ENCODE measurements at places on chromosomes 1 and 21.

DNA sequence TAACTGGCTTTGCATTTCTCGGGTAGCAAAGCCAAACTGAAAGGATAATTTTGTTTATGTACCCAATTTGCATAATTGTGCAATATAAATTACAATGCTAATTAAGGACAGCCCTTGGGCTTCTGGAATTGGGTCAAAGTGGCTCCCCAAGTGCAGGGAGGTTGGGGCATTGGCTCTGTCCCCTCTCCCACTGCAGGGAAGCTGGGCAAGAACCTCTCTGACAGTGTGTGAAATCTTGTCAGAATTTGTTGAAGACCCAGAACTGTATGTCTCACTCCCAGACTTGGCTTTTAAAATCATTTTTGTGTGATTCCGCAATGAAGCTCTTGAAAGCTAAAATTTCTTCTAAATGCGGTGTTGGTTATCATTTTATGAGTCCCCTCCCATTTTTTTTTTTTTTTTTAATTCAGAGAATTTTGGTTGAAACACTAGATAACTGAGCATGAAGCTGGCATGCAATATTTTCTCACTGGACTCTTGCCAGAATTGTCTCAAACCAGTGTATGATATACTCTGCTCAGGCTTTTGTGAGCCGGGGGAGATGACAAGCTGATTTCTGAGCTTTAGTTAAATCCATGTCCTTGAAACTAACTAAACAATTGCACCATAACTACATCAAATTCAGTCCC, 878.9 kb upstream of the CXADR start:
- no peak for DNase-seq

DNA sequence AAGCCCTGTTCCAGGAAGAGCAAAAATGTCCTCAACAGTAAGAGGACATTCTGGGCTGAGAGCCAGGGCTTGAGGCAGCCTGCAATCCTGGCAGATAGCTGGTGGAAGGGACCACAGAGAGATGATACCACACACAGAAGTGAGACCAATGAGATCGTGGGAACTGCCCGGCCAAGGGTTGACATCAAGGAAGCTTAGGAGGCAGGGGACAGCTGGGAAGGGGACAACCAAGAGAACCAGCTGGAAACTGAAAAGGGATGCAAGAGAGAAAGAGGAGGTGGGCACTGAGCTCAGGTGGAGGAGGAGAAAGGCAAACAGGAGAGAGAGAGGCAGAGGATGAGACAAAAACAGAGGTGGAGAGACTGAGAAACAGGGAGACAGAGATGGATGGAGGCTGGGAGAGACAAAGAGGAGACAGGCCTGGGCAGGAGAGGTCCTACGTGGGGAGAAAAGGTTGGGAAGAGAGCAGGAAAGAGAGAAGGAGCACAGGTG, 9.2 kb downstream of the PDZK1IP1 start:
- DNase-seq, result no peak

DNA sequence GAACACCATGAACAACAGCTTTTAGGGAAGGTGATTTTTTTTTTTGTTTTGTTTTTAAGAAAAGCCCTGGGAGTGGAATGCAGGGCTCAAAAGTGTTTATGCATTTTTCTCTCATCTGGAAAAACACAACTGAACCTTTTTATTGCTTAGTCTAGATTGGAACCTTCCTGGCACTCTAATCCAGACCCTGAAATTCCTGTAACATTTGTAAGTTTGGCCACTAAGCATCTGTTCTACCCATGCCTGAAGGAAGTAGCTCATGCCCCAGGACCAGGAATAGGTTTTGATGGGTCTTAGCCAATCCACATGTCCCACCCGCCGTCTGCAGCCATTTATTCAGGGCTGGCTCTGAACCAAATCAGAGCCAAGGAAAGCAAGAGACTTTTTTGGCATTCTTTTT, 39.7 kb upstream of the SLC2A1 start:
- no peak for DNase-seq

DNA sequence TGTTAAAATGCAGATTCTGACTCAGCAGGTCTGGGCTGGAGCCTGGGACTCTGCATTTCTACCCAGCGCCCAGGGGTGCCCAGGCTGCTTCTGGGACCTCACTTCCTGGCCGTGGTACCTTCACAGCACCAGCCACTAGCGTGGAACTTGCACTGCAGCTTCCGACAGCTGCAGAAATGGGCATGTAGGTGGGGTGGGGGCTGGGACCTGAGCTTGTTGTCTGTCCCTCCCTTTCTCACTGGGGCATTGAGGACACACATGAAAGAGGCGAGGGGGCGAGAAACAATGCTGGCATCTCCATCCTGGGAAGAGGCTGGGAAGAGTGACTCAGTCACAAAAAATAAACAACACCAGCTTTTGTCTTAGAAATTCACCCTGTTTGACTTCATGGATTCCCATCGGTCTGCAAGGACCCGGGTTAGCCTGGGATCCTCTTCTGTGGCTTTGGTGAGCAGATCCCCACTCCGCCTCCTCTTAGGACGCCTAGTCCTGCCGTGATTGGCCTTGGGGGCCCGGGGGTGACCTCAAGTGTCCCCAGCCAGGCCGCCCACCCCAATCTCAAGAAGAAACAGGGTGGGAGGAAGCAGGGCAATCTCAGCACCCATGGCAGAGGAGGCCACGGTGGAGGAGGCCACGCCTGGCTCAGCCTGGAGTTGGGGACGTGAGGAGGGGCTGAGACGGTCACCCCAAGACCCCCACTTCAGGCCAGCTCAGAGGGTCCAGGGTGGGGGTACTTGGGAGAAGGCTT, 29.9 kb upstream of the POFUT2 start:
- DNase-seq, result no peak

GRCh38 chr1:99727575-99728185, 38.8 kb downstream of the FRRS1 start:
- DNase-seq, result no peak

DNA sequence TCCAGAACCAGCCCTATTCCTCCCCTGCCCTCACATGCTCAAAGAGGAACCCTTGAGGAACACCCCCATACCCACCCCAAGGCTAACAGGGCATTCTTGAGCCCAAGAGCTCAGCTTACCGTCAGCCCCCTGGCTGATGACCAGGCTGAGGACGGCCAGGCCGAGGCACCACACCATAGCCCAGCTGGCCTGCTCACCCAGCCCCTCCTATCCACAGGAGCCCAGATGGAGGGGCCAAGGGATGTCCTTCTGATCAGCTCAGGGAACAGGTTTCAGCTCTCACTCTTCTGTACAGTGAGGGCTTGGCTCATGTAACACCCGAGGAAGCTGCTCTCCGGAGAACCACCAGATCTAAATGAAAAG, 2.2 kb downstream of the IGSF9 start:
- DNase-seq, result no peak

DNA sequence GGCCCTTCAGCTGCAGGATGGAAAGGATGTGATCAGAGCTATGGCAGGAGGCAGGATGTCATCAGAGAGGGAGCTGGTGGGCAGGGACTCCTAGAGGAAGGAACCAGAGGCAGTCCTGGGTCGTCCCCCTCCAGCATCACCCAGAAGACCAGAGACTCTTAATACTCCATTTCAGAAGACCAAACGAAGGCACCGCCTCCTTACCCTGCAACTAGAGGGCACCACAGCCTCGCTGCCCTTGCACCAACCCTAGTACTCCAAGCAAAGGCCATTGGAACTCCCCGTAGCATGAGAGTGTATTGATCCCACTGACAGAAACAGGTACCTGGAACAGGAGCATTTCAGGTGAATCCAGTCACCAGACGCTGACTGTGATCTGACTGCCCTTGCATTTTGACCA, 598.1 kb downstream of the NPHP4 start:
- no peak for DNase-seq

DNA sequence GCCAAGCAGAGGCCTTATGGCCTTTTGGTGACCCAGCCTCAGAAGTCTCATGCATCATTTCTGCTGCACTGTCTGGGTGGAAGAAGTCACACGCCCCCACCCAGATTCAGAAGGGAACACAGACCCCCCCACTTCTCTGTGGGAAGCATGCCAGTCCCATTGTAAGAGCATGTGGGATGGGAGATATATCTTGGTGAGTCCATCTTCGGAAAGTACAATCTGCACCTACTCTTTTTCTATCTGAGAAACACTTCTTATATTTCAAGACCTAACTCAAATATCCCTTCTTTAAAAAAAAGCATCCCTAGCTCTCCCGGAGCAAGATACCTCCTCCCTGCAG, 159.6 kb upstream of the FGGY start:
- no peak for DNase-seq

GRCh38 chr21:18253221-18253620, 8.6 kb downstream of the CHODL start:
- DNase-seq, result no peak

DNA sequence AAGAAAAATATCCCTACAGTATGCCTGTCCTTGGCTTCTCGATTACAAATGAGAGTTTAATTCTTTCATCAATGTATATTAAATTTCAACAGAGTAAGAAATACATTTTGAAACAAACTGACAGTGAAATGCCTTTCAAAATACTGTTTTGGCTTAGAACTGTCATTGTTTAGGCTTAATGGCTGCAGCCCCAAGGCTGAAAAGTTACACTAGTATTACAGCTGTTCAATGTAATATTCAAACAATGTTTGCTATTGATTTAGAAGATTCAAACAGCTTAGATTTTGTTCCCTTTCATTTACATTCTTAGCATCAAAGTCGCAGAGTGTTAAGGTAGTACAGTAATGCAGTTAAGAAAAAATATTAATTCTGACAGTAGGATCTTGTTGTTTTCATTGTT, 882.9 kb upstream of the ADGRL2 start:
- DNase-seq, result no peak

GRCh38 chr1:6301526-6301925, 40.6 kb upstream of the GPR153 start:
- DNase-seq, result no peak

DNA sequence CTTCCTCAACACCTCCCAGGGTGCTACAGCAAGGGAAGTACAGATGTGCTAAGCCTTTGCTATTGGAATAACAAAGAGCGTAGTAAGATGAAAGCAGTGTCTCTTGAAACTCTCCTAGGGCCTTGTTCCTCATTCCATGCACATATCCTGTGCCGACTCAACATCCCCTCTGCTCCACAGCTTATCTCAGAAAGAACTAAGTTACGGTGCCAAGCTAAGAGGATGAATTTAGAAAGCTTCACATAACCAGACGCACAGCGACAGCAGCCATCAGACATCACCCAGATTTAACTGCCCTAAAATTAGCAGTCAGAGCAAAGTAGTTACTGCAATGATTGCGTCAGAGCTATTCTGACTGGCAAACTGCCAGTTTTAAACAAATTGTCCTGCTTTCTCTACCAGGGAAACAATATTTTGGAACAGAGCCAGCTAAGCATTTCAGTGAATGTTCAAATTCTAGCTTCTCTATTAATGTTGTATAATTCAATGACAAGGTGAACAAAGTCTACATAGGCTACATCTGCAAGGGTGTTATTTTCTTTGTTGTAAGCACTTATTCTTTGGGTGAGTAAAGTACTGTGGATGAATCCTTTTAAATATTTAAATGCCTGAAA, 9.5 kb downstream of the SIPA1L2 start:
- DNase-seq, result no peak

DNA sequence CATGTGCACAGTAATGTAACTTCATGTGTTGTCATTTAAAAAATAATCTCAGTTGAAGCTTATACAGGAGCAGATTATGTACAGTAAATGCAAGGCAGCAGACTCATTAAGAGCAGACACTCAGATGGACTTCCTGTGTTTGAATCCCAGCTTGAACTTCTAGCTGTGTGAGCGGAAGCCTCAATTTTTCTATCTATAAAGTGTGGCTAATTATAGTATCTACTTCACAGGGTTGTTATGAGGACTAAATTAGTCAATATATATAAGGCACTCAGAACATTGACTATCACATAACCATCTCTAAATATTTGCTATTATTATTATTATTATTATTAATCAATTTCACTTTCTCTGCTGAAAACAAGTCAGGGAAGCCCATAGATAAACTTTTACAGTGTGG, 141.6 kb downstream of the ZP4 start:
- no peak for DNase-seq

- DNase-seq, result no peak
These were observed 28.1 kb downstream of the RAB4A start for GRCh38 chr1:229298887-229299503.

DNA sequence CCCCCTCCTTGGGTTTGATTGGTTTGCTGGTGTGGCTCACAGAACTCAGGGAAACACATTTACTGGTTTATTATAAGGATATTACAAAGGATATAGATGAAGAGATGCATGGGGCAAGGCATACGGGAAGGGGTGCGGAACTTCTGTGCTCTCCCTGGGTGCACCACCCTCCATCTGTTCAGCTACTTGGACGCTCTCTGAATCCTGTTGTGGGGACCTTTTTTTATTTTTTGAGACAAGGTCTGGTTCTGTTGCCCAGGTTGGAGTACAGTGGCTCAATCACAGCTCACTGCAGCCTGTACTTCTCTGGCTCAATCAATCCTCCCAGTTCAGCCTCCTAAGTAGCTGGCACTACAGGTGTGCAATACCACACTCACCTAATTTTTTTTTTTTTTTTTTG, 7.4 kb downstream of the LURAP1 start:
- DNase-seq, result no peak

- DNase-seq, result no peak
These were observed 68.4 kb downstream of the RRAGC start for GRCh38 chr1:38791164-38791515.

DNA sequence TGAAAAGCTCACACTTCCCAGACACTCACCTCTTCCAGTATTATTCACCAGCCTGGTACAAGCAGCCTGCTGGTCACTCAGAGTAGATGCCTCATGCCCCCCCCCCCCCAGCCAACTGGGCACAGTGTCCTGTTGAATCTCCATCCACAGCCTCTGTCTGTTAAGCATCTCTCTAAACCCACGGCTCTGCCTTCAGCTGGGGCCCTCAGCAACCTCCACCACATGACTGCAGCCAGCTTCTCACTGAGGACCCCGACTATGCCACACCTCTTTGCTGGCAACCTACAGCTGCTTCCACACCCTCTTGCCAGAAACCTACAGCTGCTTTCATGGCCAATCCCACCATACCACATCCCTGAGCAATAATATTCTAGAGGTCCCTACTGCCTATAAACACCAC, 113.1 kb downstream of the RHOU start:
- DNase-seq, result no peak

DNA sequence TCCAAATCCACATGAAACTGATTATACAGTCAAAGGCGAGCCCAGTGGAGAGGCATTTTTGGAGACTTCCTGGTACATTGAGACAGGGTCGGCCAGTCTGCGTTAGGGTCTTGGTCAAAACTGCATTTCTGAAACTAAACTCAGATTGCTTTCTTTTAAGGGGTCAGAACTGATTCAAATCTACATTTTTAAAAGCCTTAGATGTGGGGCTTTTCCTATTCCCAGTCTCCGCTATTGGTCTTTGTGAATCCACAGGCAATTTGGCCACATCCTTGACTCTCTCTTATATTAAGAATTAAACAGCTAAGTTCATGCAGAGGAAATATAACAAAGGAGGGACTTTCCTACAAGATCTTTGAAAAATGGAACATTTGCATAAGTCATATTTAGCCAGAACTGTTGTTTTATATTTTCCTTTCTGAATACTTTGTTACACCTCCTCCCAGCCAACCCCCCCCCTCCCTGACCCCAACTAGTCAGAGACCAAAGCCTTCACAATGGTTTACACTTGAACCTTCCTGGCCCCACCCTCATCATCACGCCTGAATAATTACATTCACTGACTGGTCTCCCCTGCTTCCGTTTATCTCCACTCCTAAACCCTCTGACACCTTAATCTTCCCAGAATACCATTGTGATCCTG, 30.9 kb downstream of the SELL start:
- no peak for DNase-seq

GRCh38 chr21:15276243-15276642, 211.4 kb upstream of the NRIP1 start:
- DNase-seq, result no peak

- no peak for DNase-seq
These were observed 14.1 kb upstream of the SVBP start for GRCh38 chr1:42831273-42831672.

GRCh38 chr1:234134878-234135277, 230.4 kb downstream of the SLC35F3 start:
- DNase-seq, result no peak

Measured in cerebellar nuclear complex (tissue), 1 donor.